NK-92 treated with Interleukin-12 subunit alpha and Interleukin-12 subunit beta, amount 100 ng/mL, for 24 hours (cell line): ENCODE measurements at places on chromosomes 12 and 14.

GRCh38 chr14:22579236-22579635, 9.8 kb downstream of the DAD1 start:
- no peak for DNase-seq

DNA sequence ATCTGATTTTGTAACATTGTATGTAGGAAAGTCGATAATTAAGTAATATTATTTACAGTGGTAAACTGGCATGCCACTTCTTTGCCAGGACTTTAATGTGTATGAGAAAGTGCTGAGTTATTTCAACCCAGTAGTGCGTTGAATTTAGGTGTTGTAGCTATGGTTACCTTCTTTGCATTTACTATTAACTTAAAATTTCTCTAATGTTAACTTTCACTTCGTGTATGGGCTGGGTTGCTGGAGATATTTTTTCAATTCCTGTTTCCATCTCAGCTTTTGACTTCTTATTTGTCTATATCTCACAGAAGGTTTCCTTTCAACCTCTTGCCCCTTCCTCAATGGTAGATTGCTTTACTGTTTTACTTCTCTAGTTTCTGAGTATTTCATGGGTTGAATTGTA, 1345.6 kb downstream of the FSCB start:
- no peak for DNase-seq

- no peak for DNase-seq
Measured at GRCh38 chr12:106138633-106139421, at the start of gene NUAK1. Gene NUAK1, minus strand, starts transcription at chr12:106138954. Its CDS starts 301 bp downstream, at chr12:106138653.

- no peak for DNase-seq
Measured at GRCh38 chr12:50914872-50915484, 37.4 kb upstream of the HIGD1C start.

DNA sequence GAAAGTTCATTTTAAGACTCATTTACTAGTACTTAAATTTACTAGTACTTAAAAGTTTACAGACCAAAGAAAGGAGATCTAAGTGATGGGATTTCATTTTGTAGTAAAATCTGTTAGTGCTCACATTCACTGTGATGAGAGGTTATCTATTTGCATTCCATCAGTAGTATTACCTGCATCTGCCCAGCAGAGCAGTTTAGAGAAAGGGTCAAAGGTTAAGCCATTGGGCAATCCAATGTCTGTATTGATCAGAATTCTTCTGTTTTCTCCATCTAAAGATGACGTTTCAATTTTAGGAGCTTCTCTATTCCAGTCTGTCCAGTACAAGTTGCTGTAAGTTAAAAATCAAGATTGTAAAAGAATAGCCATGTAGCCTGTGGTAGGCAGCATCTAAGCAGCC, 18.3 kb downstream of the RTRAF start:
- DNase-seq = no peak

DNA sequence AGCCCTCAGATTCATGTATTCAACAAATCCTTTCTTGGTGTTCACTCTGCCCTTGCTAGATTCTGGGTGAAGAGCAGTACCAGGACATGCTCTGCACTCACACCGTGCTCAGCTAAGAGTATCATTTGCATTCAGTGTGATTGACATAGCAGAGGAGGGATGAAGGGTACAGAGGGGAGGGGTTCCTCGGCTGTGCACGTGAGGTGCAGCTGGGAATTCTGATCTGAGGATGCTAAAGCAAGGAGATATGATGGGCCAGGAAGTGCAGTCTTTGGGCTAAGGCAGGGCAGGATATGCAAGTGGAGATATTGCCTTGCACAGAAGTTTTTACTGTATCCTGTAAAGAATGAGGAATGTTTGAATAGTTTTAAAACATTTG, 108.6 kb downstream of the FGD4 start:
- no peak for DNase-seq

- DNase-seq = no peak
Measured at GRCh38 chr14:56806760-56807159, 3.5 kb downstream of the OTX2 start.

GRCh38 chr12:104524034-104524832, 67.5 kb downstream of the CHST11 start:
- no peak for DNase-seq

GRCh38 chr12:76471579-76471978, 88.0 kb downstream of the OSBPL8 start:
- no peak for DNase-seq

DNA sequence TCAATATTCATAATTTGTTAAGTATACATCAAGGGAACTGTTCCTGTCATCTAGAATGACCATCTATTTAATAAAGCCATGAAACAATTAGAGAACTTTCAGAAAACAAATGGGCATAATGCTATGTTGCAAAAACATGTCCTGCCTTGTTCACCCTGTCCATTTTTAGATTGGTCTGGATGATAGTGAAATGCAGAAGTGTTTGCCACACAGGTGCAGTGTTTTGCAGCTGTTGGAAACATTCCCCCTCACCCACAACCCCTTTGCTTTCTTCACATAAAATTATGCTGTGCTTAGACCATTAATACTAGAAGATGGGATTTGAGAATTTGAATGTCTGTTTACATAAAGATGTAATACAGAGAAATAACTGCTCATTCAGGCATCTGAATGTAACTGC, 36.5 kb downstream of the LEMD3 start:
- no peak for DNase-seq

DNA sequence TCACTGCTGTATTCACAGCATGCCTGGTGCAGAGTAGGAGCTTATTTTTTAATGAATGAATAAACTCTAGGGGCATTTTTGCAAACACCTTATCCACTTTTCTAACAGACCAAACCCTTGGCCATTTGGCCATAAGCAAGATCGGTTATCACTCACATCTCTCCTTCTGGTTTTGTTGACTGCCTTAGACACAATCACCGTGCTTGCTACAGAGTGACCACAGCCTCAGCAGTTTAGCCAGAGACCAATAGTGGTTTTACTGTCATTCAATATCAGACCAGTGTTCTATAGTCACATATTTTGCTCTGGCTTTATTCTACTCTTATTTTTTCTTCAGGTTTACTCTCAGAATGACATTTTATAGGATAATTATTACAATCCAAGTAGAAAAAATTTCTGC, 2.2 kb downstream of the KLRB1 start:
- no peak for DNase-seq

- no peak for DNase-seq
Measured at GRCh38 chr12:110249105-110249504, 31.9 kb upstream of the ATP2A2 start.

DNA sequence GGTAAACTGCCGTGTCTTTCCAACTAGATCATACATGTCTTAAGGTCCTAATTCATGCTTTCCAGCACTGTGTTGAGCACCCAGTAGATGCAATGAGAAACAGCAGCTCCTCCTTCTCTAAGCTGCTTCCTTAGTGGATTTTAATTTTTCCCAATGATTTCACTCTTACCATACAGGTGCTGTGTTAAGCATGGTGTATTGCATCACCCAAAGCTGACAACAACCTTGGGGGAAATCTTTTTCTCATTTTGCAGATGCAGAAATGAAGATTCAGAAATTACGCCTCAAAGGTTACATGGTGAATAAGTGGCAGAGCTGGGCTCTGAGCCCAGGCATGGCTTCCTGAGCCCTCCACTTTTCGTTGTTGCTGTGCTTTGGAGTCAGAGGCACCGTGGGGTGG, 75.6 kb downstream of the NEDD1 start:
- DNase-seq = no peak

- no peak for DNase-seq
Measured at GRCh38 chr14:68718023-68718990, 74.6 kb downstream of the ZFP36L1 start.

DNA sequence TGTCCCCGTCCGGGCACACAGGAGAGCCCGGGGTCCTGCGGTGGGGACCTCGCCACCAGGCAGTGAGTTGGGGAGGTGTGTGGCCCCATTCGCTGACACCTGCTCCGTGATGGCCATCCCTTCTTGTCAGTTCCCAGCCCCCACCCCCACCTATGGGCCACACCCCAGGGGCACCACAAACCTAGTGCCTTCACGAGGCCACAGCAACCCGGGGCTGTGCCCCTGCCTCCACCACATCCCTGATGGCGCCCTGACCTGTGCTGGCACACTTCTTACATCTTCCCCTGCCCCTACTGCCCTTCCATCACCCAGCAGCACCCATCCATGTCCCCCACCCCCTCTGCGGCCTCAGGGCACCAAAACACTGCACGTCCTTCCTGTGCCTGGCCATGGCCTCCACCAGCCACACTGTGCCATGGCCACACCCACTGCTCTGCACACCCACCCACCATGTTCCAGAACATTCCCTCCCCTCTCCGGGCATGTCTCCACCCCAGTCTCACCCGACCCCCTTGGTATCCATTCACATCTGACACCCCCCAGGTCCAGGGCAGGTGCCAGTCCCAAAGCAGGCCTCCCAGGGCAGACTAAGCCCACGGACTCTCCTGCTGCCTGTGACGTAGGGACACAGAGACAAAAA, 24.4 kb downstream of the JAG2 start:
- no peak for DNase-seq

GRCh38 chr14:90132821-90133570, 71.2 kb downstream of the KCNK13 start:
- DNase-seq = no peak

- DNase-seq = peak; percentile 1
Measured at GRCh38 chr12:102120886-102121285, 903 bp downstream of the PARPBP start.

DNA sequence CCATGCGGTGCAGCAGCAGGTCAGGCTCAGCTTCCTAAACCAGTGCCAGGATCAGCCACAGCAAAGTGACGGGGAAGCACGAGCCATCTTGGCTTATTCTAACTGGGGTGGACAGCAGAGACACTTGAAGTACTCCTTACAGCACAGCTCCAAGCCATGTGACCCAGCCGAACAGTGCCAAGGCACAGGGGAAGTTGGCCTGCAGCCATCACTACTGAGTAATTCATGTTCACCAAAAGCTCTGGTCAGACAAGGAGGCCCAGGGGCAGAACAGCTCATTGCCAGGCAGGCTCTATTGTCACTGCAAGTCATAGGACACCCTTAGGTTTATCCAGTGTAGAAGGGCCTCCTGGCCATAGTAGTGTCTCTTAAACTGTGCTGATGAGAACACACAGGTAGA, 23.4 kb upstream of the SLC35F4 start:
- DNase-seq = no peak

DNA sequence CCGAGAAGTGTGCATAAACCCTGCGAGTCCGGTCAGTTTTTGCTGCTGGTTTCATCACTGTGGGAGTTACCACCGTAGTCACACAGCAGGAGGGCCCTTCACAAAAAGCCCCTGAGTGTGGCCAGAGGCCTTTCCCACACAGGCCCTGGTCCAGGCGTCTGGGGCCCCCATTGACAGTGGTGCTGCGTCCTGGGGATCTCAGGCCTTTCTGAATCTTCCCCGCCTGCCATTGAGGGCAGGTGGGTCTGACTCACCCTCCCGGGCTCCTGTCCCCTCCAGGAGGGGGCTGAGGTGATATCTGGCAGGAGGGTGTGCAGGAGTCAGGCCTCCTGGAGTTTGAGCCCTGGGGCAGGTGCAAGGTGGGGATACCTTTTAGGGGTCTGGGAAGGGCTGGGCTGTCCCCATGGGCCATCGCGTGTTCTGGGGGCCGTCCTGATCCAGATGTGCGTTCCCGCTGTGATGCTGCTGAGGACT, 358.5 kb downstream of the TMEM121 start:
- no peak for DNase-seq

- DNase-seq = no peak
Measured at GRCh38 chr14:37118673-37119366, 53.6 kb downstream of the SLC25A21 start.
